Kidney tubule cell (primary cell): ENCODE measurements at places on chromosomes 5 and 9.

DNA sequence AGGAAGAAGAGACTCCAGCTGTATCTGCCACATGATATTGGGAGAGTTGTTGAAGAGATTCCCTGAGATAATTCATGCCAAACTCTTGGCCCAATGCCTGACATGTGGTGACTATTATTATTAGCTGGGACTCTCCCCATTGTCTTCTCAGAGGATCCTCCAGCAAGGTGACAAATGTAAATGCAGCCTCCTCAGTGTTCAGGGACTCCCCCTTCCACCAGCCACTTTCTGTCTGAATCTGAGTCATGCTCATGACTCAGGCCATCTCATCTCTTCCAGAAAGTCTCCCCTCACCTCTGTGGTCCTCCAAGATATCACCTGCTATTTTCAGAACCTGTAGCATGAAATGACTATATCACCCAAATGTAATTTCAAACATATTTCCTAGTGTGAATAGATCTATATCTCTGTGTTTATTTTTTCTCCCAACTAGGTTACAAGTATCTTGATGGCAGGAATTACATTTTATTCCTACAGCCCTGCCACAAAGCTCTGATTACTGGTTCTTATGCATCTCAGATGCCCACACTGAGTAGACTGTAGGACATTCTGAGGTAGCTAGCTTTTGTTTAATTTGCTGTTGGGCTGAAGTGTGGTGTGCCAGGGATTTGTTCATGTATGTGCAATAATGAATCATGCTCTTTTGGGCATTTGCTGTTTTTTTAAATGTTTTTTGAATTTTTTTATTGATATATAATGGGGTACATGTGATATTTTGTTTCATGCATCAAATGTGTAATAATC, 126.6 kb upstream of the IL12B start:
- peak; percentile 93 for DNase-seq

DNA sequence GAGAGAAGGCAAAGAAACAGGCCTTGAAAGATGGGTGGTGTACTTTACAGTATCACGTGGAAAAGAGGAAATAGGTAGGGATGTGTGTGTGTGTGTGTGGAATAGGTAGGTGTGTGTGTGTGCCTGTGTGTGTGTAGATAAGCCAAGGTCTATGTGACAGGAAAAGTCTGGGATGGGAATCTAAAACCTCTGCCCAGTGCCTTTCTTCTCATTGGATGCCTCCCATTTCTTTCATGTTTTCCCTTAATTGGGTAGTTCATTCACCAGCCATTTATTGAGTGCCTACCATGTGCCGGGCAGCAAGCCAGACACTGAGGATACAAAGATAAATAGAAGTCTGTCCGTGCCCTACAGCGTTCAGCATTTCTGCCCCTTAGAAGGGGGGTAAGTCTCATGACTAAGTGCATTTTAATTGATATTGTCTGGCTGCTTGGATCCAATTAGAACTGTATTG, 1.0 kb downstream of the URM1 start:
- peak; percentile 30 for DNase-seq

GRCh38 chr9:120655005-120655622, 59.2 kb downstream of the MEGF9 start:
- DNase-seq: peak; percentile 60

DNA sequence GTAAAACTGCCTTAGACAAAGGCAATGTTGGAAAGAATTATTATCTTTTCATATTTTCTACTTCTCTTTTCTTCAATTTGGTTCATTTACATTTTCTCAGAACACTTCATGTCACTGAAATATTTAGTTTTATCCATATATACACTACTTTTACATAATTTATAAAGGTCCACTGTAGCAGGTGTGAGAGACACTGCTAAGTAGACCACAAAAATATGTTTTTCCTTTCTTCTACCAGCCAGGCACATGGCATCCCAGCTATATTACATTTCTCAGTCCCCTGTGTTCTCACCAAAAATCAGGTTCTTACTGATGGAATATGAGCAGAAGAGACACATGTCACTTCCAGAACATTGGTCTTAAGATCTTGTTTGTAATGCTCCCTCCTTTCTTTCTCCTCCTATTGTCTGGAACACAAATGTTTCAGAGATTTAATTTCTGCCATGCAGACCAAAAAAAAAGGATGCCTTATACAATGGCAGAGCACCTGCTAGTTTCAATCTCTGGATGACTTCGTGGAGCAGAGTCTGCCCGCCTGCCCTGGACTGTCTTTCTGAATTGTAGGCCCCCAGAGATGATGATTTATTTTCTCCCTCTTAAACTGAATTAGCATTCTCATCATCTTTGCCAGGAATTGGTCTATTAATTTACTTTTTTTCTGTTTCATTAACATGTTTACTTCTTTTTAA, 125.4 kb upstream of the ACOT12 start:
- no peak for DNase-seq
